ENCODE measurements at places on chromosomes 5 and 9.

DNA sequence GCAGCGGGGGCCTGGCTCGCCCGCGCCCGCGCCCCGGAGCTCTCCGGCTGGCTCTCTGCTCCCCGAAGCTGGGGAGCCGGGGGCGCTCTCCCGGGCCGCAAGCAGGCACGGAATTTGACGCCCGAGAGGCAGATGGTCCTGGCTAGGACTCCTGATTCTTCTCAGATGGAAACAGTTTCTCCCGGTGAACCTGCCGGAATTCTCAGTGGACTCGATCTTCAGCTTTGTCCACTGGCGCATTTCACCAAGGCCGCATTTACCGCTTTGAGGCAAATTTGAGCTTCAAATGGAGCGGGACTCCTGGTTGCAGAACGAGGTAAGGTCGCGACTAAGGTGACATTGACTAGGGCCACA is 305.7 kb upstream of the KCNN2 start:
- DNase-seq = no peak

- no peak for DNase-seq
Observed at GRCh38 chr5:9524941-9525340, 20.9 kb downstream of the SEMA5A start.

DNA sequence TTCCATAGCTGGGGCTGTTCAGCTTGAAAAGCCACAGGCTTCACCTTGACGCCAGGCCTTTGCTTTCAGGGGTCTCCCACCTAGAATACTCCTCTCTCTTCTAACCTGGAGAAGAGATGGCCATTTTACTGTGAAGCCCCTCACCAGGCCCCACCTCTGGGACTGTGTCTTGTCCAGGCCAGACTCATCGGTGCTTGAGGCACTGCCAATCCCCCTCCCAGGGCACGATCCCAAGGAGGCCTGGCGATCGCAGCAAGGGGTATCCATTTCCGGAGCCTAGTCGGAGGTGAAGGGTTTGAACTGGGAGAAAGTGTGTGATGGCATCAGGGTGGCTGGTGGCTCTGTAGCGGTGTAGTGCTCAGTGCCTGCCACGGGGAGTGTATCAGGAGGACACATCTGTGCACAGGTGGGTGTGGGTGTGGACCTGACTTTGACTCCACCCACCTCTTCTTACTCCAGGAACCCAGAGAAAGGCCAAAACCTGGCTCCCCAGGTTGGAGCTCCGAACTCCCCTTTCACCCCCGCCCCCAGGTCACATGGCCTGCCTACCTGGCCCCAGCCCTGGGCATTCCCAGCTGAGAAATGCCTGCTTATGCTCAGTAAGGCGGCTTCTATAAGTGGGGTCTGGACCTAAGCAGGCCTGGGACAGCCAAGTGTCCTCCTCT is 27.4 kb upstream of the ENHO start:
- DNase-seq = no peak

- DNase-seq = no peak
Observed at GRCh38 chr5:137268646-137269045, 230.5 kb downstream of the SPOCK1 start.

DNA sequence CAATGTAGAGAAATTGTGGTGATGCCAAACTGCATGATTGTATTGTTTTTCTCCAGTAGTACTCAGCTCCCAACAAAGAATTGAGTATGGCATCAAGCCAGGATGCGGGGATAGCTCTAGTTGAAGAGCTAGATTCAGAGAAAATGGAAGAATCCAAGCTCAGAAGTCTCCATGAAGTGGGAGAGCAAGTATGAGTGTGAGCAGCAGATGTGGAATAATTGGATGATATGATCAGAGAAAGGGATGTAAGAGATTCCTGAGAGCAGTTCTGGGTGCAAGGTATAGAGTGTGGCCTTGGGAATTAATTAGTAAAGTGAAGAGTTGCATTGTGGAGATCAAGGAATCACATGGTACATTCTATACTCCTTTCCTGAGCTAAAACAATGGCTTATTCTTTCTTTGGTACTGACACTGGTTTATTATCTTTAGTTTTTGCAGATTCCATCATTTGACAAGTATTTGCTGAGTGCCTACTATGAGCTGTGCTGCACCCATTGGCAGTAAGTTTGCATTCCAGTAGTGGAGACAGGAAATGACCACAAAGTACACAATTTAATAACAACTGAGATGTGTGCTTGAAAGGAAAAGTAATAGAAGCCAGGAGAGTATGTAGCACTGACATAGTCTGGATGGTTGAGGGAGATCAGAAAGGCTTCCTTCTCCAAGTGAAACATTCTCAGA is 177.1 kb downstream of the CPLANE1 start:
- DNase-seq = no peak

DNA sequence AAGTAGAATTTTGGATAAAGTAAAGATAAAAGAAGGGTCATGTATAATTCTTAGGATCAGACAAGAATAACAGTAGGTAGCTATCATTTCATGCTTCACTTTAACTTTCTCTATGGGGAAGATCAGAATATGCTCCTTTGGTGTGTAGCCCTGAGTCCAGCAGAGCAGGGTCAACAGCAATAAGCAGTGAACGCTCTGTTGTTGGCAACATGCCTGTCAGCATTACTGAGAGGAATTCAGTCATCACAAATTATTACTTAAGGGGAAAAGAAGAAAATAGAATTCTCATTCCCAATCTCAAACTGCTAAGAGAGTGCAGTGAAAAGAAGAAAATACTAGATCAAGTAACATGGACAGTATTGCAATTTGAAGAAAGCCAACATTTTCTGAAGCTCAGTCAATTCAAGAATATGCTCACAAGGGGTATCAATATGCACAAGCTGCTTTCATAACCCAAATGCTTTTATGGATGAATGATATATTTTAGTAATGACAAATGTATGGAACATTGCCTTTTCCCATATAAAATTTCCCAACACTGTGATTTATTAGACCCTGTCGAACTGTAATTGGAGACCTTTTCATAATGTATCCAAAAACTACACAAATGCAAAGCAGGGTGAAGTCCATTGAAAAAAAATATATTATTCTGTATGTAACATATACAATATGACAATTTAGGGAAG is 1359.4 kb downstream of the EFNA5 start:
- no peak for DNase-seq

GRCh38 chr5:124519396-124519795 is 227.0 kb downstream of the ZNF608 start:
- no peak for DNase-seq

- no peak for DNase-seq
Observed at GRCh38 chr5:66744040-66744439, 147.8 kb downstream of the MAST4 start.

DNA sequence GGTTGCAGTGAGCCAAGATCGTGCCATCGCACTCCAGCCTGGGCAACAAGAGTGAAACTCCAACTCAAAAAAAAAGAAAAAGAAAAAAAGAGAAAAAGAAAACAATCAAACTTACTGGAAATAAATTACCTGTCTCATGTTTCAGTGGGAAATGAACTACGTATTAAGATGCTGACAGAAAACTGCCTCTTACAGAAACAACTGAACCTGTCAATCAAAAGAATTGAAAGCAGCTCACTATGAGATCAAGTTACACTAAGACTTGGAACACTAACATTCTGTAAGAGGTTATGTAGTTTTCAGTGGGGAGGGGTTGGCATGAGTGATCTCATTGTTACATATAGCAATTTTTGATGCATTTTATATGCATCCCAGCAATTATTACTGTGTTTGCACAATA is 64.4 kb upstream of the SPATA31E1 start:
- DNase-seq = no peak

GRCh38 chr5:59097712-59098111 is 514.8 kb downstream of the RAB3C start:
- no peak for DNase-seq
